ENCODE measurements at places on chromosomes 13 and 19. TPM values are rescaled to one million over a fixed set of nuclear protein-coding genes. Genes with fewer than 3 reads are reported as not detected.

ARHGEF7 gene
- 211 TPM for total RNA-seq

MUC16 gene
- total RNA-seq: not detected

ERICH4 gene
- total RNA-seq: not detected

CYP2A7 gene
- not detected for total RNA-seq

ZNF726 gene
- 3.6 TPM for total RNA-seq

ZNF497 gene
- 0.98 TPM for total RNA-seq
